ENCODE measurements at places on chromosomes 12 and 14.

- no peak for DNase-seq
Observed at GRCh38 chr12:23564451-23565152, 384.9 kb downstream of the SOX5 start.

GRCh38 chr12:45718306-45718705, 11.2 kb upstream of the ARID2 start:
- no peak for DNase-seq

DNA sequence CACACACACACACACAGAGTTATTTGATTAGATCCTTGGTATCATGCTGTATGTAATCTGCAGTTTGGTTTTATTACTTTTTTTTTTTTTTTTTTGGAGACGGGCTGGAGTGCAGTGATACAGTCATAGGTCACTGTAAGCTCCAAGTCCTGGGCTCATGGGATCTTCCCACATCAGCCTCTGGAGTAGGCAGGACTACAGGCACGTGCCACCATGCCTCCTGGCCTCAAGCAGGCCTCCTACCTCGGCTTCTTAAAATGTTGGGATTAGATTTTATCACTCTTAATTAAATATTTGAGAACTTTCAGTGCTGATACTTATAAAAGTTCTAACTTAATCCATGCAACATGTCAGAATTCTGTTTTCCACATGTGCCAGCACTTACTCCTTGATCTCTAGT, 31.3 kb upstream of the PSEN1 start:
- DNase-seq = no peak

- DNase-seq = no peak
Observed at GRCh38 chr12:84361651-84362551, 550.7 kb downstream of the SLC6A15 start.

- no peak for DNase-seq
Observed at GRCh38 chr12:132176920-132177551, 32.8 kb downstream of the NOC4L start.

DNA sequence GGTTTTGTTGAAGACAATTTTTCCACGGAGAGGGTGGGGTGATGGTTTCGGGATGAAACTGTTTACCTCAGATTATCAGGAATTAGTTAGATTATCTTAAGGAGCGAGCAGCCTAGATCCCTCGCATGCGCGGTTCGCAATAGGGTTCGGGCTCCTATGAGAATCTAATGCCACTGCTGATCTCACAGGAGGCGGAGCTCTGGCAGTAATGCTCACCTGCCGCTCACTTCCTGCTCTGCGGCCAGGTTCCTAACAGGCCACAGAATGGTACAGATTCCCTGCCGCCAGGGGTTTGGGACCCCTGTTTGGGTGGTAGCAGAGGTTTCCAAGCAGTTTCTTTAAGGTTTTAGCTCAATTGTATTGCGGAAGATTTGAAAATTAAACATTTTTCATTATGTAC, 439.8 kb upstream of the OR4E1 start:
- DNase-seq = no peak

DNA sequence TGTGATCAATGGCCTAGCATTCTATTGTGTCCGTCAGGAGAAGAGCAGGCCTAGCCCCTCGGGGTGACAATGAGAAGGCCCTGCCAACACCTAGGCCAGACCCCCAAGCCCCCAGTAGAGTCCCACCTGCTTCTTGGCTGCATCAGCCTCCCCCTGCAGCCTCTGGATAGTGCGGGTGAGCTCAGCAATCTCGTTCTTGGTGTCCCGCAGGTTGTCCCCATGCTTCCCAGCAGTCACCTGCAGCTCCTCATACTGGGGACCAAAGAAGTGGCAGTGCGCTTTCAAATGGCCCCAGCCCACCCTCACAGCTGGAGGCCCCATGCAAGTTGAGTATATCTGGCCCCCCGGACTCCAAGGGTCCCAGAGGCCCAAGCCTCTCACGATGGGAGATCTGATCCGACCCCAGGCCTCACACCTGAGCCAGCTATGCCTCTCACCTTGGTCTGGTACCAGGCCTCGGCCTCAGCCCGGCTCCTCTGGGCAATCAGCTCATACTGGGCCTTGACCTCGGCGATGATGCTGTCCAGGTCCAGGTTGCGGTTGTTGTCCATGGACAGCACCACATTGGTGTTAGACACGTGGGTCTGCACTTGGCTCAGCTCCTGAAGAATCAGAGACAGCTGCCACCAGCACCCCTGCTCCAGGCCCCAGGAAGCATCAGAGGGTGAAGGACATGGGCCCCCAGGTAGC, 10.0 kb upstream of the KRT4 start:
- DNase-seq = no peak

DNA sequence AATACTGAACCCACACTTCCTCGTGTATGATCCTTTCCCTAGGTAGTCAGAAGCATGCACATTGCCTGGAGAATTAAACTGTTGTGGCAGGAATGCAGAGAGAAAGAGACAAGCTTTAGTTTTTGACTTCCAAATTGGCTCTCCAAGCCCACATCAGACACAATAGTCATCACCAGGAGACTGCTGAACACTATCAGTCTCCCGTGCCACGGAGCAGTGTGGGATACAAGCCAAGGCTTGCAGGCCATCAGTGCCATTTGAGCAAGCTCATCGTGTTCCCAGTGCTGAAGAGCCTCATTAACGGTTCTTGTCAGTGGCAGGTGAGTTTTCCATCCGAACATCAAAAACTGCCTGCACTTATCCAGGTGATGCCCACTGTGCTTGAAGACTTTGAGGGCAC, 410.8 kb downstream of the NAV3 start:
- DNase-seq = no peak

DNA sequence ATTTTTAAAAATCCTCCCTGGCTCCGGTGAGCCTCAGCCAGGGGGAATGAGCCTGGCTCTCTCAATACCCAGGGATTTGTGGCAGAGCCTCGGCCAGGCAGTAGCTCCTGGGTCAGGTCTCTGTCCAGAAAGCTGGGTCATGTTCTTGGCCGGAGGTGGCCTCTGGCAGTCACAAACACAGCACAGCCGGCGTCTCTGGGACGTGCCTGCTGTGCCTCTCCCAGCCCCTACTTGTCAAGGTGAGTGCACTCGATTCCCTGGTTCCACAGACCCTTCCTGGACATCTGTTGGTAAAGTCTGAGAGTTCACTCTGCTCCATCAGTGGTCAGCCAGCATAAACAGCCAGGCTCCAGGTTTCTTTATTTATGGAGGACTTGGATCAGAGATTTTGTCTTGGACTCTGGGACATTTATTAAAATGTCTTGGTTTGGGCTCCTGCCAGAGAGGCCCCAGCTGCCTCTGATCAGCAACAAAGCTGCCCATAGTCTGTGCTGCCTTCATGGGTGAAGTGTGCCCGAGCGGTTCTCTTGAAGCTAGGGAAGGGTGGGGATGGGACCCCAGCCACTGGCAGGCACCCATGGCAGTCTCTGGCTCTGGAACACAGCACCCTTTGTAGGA, 56.7 kb downstream of the DGLUCY start:
- no peak for DNase-seq

- no peak for DNase-seq
Observed at GRCh38 chr14:99675382-99675835, 8.7 kb upstream of the CYP46A1 start.

DNA sequence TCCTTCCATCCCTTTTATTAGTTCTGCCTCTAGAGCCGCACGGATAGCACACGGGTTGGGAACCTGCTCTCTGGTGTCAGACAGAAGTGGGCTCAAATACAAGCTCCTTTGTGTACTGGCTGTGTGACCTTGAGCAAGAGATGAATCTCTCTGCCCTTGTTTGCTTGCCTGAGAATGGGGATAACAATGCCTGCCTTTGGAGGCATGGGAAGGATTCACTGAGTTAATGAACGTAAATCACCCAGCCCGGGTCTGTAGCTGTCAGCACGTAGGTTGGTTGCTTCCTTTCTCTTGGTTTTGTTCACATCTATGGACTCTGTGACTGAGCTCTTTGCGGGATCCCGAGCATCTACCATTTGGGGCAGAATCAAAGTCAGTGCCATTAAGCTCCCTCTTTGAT, 79.3 kb upstream of the NRXN3 start:
- no peak for DNase-seq

DNA sequence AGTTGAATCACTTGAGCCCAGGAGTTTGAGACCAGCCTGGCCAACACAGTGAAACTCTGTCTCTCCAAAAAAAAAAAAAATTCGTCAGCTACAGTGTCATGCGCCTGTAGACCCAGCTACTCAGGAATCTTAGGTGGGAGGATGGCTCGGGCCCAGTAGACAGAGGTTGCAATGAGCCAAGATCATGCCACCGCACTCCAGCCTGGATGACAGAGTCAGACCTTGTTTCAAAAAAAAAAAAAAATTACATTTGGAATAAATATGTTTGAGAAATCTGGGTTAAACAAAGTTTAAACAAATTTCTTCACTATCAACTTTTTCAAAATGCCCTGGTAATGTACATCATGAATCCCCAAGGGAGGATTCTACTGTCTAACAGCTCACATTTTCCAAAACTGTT, 187.0 kb upstream of the RASSF8 start:
- DNase-seq = no peak

- peak; percentile 12 for DNase-seq
Observed at GRCh38 chr12:69779928-69780327, 41.3 kb downstream of the RAB3IP start.

DNA sequence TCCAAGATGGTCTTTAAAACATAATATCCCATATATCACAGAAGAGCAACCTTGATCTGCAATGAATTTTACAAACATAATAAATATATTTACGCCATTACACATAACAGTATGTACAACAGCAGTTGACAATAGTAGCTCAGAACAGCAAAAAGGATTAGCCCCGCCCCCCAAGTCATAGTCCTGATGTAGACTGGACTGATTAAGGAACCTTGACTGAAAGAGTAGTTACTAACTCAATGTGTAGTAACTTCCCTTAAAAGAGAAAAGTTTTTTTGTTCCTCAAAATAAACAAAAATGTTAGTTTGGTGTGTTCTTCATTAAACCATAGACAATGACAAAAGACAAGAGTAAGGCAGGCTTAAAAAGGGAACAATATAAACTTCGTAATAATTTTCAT, 44.5 kb downstream of the GTF2A1 start:
- no peak for DNase-seq

GRCh38 chr14:56390859-56391258, 188.7 kb upstream of the TMEM260 start:
- no peak for DNase-seq

DNA sequence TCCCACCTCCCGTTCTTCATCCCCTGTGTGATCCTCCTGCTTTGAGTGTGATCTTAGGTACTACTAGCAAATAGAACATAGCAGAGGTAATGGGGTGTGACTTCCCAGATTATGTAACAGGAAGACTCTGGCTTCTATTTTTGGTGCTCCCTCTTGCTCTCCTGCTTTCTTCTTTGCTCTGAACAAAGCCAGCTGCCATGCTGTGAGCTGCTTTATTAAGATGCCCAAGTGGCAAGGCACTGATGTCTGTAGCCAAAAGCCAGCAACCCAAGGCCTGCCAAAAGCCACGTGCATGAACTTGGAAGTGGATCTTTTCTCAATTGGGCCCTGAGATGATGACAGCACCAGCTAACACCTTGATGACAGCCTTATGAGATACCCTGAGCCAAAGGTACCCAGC, 5.8 kb upstream of the MFAP5 start:
- no peak for DNase-seq

DNA sequence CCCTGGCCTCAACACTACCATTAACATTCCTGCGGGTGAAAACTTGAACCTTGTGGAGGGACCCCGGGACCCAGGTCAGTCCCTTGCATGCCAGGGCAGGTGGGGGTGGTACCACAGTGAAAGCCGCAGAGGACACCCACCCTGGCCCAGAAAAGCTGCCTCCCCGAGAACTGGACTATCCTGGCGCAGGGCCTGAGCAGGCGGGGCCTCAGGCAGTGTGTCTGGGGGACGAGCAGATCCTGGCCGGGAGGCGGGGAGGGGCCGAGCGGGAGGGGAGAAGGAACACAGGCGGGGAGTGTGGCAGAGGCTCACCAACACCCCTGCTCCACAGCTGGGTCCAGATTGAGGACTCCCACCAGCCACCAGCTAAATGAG, 10.0 kb downstream of the AHNAK2 start:
- no peak for DNase-seq

GRCh38 chr12:132530447-132530846, 40.5 kb downstream of the FBRSL1 start:
- DNase-seq = no peak

DNA sequence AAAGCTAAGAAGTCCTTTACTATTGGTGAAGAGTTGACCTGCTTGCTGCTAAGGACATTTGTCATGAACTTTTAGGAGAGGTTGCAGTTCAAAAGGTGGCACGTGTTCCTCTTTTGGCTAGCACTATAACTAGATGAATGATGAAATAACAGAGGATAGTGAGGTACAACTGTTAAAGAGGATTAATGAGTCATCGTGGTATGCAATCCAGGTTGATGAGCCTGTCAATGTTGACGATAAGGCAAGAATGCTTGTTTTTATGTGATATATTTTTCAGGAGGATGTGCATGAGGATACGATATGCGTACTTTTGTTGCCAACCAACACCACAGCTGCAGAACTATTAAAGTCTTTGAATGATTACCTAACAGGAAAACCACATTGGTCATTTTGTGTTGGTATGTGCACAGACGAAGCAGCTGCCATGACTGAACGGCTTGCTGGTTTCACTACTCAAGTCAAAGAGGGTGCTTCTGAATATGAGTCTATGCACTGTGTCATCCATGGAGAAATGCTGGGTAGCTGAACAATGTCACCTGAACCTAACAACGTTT, 10.6 kb downstream of the CEP128 start:
- no peak for DNase-seq

DNA sequence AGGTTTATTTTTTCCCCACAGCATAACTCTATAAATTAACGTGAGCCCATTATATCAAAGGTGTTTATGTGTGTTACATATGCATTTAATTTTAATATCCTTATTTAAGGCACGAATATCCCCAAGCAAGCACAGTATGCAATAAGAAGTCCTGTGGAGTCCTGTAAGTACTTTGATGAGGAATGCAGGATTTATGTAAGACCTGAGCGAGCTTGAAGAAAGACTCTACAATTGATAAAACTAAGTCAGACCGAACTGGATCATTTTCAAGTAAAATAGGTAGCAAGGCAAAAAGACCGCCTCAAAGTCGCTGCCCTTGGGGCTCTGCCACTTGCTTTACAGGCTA, 755 bp downstream of the SLC25A21 start:
- no peak for DNase-seq
